Smooth muscle cell of the umbilical artery (primary cell): ENCODE measurements at places on chromosomes 1 and 21. TPM values are rescaled to one million over a fixed set of nuclear protein-coding genes. Genes with fewer than 3 reads are reported as not detected.

PRKAA2 gene
- 0.89 and 1.9 TPM in 2 replicates for total RNA-seq

SAMD11 gene
- 5.4 and 25.2 TPM in 2 replicates for total RNA-seq

IBA57 gene
- 4.8 and 8.3 TPM in 2 replicates for total RNA-seq

ARMH1 gene
- total RNA-seq = 0.59 and 1.2 TPM in 2 replicates

TMOD4 gene
- not detected in 2 replicates for total RNA-seq

NTMT2 gene
- total RNA-seq = not detected in 2 replicates

LIPI gene
- total RNA-seq = not detected in 2 replicates

KLHDC9 gene
- 1.2 and 1.5 TPM in 2 replicates for total RNA-seq

AKNAD1 gene
- total RNA-seq = not detected in 2 replicates

ETNK2 gene
- total RNA-seq = 0.60 and 1.5 TPM in 2 replicates

TTC34 gene
- under 0.01 and 0.18 TPM in 2 replicates for total RNA-seq

WNT9A gene
- 0.30 and 0.51 TPM in 2 replicates for total RNA-seq

SYCP1 gene
- total RNA-seq = not detected in 2 replicates

ELAPOR1 gene
- total RNA-seq = 0.23 and 0.89 TPM in 2 replicates

RAB25 gene
- not detected in 2 replicates for total RNA-seq

CLSTN1 gene
- 167 and 210 TPM in 2 replicates for total RNA-seq

CFAP74 gene
- total RNA-seq = not detected in 2 replicates

ID3 gene
- 153 and 300 TPM in 2 replicates for total RNA-seq

PYHIN1 gene
- total RNA-seq = not detected in 2 replicates

GPA33 gene
- total RNA-seq = not detected in 2 replicates

MATN1 gene
- total RNA-seq = under 0.01 and 0.18 TPM in 2 replicates

C1QA gene
- total RNA-seq = not detected in 2 replicates

CHI3L1 gene
- total RNA-seq = 2.4 and 339 TPM in 2 replicates

RYR2 gene
- total RNA-seq = under 0.01 TPM in 2 replicates

SYT11 gene
- 46.9 and 65.6 TPM in 2 replicates for total RNA-seq
